ENCODE measurements at places on chromosomes 2 and 18.

- no peak for DNase-seq
Observed at GRCh38 chr2:101679801-101680487, 17.6 kb upstream of the MAP4K4 start.

GRCh38 chr2:226446406-226447001 lies 353.1 kb downstream of the IRS1 start:
- DNase-seq: no peak

- DNase-seq: no peak
Observed at GRCh38 chr2:97997784-97998392, 2.1 kb upstream of the TMEM131 start.

DNA sequence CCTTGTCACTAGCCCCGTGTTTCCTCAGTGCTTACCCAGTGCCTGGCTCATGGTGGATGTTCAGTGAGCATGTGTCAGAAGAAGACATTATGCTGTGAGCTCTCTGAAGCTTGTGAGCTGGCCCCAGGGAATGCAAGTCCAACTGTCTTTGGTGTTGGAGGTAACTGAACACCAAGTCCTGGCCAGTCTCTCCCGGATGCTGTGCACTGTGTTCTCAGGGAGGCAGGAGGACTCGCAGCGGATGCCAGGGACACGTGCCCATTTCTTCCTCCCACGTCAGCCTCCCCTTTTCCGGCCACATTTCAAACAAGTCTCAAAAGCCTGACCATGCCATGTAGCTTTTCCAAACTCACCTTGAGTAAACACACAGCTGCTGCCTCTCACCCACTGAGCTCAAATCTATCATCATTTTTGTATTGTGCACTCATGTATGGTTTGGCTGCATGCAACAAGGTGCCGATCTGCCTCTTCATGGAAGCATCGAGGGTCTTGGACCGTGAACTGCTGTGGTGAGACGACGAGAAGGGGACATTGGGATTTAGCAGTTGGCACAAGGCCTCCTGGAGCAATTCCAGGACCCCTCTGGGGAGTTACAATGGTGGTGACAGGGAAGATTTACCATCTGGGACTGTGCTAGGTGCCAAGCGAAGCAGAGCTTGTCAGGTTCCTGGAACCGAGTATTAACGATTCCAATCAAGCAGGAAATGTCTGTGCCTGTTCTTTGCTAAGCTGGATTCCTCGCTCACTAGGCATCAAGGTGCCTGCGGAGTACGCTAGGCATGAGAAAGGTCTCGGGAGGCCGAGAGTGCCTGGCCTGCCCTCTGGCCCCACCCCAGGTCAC lies 44.4 kb upstream of the MGAT4A start:
- no peak for DNase-seq

DNA sequence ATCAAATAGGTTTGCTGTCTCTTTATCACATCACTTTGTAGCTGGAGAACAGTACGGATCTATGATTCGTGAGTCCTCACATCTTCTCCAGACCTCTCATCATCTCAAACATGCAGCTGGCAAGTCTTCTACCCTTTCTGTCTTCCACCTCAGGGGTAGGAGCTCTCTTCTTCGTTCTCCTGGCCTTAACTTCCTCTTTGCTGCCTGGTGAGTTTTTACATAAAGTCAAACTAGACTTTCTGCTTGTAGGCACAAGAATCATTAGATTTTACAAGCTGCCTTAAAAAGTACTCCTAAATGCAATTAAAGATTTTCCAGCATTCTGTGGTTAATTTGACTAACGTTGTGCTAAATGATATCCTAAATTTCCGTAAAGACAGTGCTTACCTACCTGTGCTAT lies 43.7 kb upstream of the TANK start:
- DNase-seq: no peak

- DNase-seq: no peak
Observed at GRCh38 chr18:31976242-31976641, 33.3 kb upstream of the TRAPPC8 start.

- no peak for DNase-seq
Observed at GRCh38 chr2:102758439-102758838, 3.4 kb upstream of the TMEM182 start.

Data from activated CD8-positive, alpha-beta memory T cell treated with anti-CD3 and anti-CD28 coated beads for 24 hours (primary cell).